Coronary artery (tissue), 2 donors: ENCODE measurements at places on chromosomes 7 and 10.
A peak's percentile ranks its signal among the peaks of the same experiment; 100 is the strongest.

DNA sequence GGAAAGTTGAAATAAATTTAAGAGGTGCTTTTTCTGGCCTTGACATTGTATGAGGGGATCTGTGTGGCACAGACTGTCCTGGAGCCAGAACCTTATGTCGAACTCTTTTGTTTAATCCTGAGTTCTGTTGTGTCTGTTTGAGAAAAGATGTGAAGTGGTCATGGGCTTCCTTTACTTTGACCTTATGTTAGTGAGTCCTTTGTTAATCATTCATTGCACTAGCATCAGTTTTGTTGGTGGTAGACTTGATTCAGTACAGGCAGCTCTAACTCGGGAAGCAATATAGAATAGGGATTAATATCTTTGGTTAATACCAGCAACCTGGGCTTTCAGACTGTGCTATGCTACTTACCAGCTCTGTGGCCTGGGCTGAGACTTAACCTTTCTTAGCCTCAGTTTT, 123.9 kb upstream of the FZD1 start:
- no peak for DNase-seq

DNA sequence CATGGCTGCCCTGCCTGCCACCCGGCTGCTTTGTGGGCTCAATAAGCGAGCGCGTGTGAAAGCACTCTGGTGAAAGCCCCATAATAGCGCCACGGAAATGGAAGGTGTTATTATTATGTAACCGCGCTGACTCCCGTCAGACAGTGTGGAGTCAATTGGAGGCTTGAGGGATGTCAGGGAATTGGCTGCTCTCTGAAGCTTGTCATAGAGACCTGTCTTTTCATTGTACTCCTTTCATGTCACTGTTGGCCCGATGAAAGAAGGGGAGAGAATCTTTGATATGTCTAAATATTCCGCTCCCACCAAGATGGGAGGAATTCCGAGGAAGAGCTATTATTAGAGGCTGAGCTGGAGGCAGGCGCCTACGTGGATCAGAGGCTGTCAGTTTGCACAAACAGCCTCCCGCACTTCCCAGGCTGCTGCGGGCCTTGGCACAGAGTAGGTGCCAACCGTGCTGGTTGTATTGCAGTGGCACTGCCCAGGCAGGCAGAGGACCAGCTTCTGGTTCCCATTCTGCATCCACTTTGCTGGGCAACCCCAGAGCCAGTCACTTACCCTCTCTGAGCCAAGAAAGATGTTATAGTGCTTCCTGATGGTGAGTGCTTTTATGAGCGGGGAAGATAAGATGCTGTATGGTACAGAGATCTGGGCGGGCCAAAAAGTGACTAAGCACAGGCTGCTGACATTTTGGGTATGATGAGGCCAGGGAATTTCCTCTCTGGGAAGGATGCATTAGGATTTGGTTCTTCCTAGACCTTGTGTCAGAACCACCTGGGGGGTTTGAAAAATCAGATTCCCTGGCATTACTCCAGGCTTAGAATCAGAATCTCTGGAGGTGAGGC, 151.4 kb downstream of the RPS24 start:
- no peak for DNase-seq

DNA sequence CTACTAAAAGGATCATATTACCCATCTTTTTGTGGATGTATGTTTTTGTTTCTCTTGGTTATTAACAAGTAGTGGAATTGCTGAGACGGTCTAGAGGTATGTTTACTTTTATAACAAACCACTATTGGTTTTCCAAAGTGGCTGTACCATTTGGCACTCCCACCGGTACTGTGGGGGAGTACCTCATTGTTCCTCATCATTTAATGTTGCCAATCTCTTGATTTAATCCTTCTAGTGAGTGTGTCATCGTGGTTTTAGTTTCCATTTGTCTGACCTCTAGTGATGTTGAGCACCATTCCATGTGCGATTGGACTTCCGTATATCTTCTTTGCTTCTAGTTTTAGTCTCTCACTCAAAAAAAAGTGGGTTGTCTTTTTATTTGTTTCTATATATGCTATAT, 50.4 kb downstream of the RBM33 start:
- DNase-seq: no peak

GRCh38 chr7:111268941-111269340, 178.0 kb downstream of the LRRN3 start:
- DNase-seq: no peak

- DNase-seq: no peak
Measured at GRCh38 chr10:114686013-114686412, 27.9 kb upstream of the ABLIM1 start.

GRCh38 chr7:78673272-78673671, 780.2 kb downstream of the MAGI2 start:
- DNase-seq: no peak

- DNase-seq: no peak
Measured at GRCh38 chr10:62632071-62632809, 172.3 kb upstream of the ADO start.

DNA sequence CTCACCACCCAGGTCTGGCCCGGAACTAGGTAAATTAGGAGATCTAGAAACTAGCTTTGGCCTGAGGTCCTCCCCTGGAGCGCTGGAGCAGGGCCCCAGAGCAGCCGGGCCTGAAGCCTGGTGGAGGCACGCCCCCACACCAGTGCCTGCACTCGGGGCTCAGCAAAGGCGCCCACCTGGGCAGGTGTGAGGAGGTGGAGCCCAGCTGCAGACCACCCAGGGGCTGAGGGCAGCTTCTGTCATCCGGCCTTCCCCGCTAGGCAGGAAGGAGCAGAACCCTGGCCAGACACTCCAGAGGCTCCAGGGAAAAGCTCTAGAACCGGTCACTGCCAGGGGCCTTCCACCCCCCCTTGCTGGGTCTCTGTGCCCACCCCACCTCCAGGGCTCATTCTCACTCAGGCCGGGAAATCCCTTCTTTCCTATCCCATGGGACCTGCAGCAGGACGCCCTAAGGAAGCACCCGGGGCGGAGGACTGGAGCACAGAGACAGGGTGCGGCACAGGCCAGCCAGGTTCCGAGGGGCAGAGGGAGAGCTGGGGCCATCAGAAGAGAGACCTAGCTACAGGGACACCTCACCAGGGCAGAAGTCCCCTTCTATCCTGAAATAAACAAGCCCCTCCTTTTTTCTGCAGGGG, 161.2 kb downstream of the NRF1 start:
- DNase-seq: no peak

DNA sequence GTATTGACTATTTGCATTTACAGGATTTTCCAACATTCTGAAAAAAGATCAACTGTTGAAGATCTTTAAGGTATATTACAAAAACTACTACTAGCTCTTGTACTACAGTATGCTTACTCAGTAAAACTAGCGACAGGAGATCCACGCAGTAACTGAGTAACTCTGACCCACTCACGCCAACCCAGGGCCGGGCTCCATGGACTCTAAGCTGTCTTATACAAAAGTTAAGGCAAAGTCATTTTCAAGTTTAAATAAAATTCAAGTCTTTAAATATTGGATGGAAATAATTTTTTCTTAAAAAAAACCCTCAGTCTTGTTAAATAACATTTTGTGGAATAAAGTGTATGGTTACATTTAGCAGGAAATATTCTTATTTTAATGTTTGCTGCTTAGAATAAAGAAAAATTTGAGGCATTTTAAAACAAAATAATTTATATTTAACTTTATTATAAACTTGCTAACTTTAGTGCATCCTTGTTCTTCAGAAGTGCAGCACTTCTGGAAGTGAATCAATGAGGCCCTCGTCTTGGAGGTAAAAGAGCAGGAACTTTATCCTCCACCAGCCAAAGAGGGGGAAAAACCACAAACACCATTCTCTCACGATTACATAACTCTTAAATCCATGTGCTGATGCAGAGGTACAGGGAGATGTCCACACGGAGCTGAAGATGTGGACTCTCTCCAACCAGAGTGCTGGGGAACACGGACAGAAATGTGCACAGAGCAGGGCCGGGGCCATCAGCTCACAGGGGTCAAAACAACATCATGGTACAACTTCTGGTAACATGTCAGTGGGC, 119.9 kb downstream of the LARP4B start:
- DNase-seq: peak; percentile 11

GRCh38 chr7:137325927-137326326, 17.6 kb downstream of the PTN start:
- DNase-seq: no peak

DNA sequence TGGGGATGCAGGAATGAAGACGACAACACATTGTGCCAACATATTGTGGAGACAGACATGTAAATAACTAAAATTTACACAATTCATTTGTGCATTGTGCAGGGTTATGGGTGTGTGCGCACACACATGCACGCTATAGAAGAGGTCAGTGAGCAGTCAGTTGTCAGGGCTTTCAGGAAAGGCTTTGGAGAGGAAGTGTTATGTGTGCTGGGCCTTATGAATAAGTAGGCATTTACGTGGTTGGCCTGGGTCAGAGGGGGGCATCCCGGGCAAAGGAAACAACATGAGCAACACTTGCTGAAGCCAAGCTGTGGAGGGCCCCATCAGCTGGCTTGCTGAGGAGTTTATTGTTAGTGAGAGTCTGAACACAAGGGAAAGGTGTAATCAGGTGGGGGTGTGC, 4.1 kb downstream of the PRXL2A start:
- DNase-seq: no peak

DNA sequence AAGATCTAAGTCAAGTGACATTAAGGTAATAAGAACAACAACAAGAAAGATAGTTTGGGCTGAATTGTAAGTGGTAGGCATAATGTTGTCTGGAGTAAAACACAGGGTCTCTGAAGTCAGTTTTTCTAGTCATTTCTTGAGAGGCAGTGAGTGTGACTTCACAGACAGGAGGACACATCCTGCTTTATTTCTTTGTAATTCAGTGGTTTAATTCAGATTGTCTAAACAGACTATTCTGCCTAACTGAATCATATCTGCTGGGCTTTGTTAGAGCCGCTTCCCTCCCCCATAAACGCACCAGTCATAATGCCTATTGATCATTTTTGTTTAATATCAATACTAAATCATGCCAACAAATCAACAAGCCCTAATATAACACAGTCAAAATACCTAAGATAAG, 46.8 kb downstream of the AGK start:
- no peak for DNase-seq

GRCh38 chr7:36154255-36155212, 1.5 kb downstream of the EEPD1 start:
- no peak for DNase-seq

- DNase-seq: no peak
Measured at GRCh38 chr7:10977113-10977512, 3.4 kb downstream of the PHF14 start.

DNA sequence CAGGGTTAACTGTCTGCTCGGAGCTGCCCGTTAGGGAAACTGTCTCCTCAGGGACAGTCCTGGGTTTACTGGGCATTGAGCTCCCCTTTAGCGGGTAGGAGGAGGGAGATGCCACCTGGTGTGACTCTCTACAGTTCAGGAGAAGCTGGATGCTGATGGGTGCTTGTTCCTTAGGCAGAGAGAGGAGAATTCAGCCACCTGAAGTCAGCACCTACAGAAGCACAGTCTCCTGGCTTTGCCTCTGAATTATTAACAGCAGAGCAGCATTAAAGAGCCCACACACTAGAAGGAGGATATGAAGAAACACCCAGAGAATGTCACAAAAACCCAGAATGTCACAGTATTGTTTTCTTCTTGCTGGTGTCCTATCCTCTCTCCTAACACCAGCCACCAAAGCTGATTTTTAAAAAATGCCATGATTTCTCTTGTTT, 696 bp downstream of the GIMAP4 start:
- no peak for DNase-seq

- no peak for DNase-seq
Measured at GRCh38 chr7:33210958-33211357, 81.6 kb downstream of the BBS9 start.

DNA sequence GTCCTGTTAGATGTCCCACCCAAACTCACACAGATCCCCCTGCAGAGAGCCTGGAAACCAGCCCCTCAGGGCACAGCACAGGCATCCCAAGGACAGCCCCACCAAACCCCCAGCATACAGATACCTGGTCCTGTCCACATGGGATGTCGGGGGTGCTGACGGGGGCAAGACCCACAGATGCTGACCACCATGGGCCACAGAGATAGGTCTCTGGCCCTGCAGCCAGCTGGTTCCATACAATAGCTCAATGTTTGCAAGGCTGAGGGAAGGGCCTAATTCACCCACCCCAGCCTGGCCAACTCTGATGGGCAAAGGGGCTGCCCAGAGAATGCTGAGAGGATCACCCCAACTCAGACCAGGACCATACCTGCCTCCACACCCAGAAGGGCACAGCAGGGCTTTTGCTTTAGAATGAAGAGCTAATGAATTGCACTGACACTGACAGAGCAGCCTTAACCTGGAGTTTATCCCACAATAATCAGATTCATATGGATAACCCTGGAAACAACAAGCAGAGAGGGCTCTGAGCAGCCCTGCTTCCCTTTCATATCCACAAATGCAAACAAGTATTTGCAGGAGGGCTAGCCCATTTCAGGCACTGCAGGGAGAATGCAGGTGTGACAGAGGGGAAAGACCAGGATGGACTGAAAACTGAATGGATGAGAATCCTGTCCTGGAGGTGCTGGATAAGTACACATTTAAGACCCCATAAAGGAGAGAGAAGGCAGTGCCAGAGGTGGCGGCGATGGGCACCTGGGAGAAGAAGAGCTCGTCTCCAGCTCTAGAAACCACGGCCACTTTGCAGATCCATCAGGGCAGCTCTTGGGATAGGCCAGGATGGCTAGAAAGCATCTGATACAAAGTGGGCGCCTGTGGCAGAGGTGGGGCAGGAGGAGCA, 126.7 kb downstream of the TNS3 start:
- DNase-seq: no peak

- DNase-seq: no peak
Measured at GRCh38 chr7:17411922-17412321, 113.5 kb downstream of the AHR start.

GRCh38 chr10:76487582-76487981, 1056.2 kb downstream of the LRMDA start:
- no peak for DNase-seq

- no peak for DNase-seq
Measured at GRCh38 chr10:21363092-21363730, 162.3 kb downstream of the SKIDA1 start.

- no peak for DNase-seq
Measured at GRCh38 chr7:12954380-12955033, 267.1 kb downstream of the ARL4A start.

GRCh38 chr10:81564143-81564542, 310.9 kb upstream of the NRG3 start:
- no peak for DNase-seq

- DNase-seq: no peak
Measured at GRCh38 chr10:93799155-93799708, 41.5 kb downstream of the LGI1 start.

DNA sequence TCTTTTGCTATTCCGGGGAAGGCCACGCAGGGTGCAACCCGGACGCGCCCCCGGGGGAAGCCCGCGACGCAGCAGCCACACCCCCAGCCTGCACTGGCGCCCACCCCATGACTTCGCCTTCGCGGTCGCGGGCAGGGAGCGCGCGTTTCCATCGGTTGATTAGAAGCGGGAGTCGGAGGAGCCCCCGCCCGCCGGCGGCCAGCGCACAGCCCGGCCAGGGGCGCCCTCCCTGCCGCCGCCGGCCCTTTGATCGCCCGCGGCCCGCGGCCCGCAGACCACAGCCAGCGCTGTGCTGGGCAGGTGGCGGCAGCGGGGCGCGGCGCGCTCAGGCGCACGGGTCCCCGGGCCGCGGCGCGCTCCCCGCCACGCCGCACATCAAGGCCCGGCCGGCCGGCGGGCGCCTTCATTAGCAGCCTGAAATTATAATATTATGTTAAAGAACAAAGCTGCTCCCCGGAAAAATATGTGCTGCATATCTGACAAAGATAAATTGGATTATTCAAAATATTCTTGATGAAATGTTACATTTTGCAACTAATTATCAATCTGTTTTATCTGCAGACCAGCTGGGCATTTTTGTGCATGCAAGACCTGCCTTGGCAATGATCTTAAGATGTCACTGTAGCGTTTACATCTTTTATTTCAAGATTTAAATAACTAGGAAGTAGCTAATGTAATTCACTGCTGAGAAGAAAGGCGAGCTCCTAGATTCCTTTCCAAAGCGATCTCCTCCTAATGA, 160.7 kb upstream of the MKI67 start:
- DNase-seq: no peak
